ENCODE measurements at places on chromosomes 1 and 21.

DNA sequence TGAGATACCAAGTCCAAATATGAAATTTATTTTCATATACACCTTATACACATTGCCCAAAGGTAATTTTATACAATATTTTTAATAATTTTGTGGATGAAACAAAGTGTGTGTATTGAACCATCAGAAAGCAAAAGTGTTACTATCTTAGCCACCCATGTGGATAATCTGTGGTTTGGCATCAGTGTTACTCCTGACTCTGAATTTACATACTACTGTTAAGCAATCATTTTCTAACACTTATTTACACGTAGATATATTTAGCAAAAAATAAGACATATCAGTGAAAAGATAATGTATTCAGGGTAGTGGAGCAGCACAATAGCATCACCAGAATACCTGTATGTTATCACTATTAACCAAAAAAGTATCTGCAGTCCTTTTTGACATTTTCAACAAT is 23.8 kb downstream of the DENND2D start:
- no peak for DNase-seq

- no peak for DNase-seq
Observed at GRCh38 chr21:37753122-37753599, 163.1 kb downstream of the KCNJ6 start.

DNA sequence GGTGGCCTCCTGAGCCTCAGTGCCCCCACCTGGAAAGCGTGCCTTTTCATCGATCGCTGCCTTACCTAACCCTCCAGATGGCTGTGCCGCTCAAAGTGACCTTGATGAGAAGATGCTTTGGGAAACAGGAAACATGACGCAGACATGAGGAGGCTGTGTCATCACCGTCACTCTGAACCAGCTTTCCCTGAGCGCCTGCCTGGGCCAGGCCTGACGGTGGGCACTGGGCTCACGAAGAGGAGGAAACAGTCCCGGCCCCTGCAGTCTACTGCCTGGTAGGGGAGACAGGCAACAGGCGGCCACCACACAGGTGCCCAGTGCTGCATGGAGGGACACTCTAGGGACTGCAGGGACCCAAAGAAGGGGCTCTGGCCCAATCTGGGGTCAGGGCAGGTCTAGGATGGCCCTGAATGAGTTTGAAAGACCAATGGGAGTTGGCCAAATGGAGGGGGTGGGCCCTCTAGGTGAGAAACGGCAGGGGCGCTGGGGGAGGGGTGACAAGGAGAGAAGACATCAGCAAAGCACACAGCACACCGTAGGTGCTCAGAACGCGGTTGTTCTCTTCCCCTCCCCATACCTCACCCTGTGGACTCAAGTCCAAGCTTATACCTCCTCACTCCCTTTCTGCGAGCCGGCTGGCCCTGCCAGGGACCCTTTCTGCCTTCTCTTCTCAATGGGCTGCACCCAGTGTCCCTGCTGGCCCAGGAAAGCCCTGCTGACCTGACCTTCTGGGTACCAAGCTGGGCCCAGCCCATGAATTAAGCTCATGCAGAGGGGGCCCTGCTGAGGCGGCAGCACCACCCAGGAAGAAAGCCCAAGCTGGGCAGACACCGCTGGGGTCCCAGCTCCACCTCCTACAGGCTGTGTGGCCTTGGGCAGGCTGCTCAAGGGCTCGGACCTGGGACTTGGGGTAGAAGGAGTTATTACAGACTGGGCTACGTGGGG is 44.9 kb downstream of the GLIS1 start:
- DNase-seq, result peak; percentile 82

DNA sequence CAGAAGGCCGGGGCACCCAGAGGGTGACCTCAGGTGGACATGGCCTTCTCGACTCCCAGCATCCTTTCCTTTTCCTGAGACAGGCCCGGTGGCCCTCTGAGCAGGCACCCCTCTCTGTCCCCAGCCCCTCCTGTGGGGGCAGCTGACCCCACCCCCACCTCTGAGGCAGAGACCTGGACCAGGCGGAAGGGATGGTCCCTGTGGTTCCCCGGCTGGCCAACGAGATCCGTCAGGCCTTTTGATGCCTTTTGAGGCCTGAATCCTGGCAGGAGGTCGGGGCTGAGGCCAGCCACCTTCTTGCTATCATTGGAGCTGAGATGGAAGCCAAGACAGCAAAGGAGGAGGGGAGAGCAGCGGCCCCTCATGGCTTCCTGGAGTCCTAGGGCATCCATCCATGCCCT is 50.2 kb upstream of the ACTRT2 start:
- no peak for DNase-seq

- no peak for DNase-seq
Observed at GRCh38 chr1:29426701-29427279, 190.5 kb downstream of the PTPRU start.

GRCh38 chr1:10899490-10900250 is 103.2 kb upstream of the CASZ1 start:
- DNase-seq, result no peak
